ENCODE measurements at places on chromosomes 5 and 9.

GRCh38 chr9:89811886-89812450, 207.2 kb downstream of the GADD45G start:
- no peak for DNase-seq

DNA sequence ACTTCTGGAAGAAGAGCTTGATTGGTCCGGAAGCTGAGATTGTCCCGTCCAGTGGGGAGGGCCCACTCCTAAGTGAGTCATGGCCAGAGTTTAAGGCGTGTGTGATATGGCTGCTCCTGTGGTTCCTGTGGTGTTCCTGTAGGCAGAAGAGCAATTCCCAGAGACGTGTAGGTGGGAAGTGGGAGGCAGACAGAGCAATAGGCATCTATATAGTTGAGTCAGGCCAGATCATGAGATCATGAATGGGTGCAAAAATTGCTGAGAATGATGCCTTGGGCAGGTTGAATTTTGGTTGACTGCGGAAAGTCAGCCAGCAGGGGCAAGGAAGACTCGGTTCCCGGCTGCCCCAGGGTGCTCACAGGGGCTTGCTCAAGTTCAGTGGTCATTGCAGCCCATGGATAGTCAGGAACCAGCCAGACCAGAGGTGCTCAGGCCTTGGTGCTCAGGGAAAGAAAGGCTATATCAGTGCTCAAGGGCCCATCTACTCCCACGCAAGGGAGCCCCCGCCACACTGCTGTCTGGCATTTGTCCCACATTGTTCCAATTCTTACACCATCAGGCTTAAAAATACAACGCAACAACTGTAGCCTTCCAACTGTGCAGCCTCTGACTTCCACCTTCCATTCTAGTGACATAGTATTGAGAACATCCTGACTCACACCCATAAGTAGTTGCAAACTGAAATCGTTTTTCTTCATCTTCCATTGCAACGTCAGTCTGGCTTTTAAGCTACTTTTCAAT, 21.0 kb upstream of the GSN start:
- DNase-seq = no peak

- DNase-seq = no peak
Observed at GRCh38 chr9:13721481-13722235, 442.2 kb upstream of the MPDZ start.

DNA sequence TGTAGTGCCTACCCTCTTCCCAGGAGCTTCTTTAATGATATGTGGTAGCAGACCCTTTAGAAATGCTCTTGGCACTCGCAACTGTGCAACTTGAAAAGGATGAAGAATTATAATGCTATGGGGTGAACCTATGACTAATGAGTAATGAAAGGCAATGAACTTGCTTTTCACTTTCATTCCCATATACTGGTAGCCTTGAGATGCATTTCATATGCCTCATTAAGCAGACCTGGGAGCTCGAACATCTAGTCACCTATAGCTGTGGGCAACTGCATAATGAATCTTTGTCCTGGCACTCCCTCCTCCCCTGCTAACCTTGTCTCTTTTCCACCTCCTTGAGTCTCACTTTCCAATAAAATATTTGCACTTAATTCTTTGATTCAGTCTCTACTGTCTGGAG, 605.9 kb upstream of the DAB2 start:
- DNase-seq = no peak

DNA sequence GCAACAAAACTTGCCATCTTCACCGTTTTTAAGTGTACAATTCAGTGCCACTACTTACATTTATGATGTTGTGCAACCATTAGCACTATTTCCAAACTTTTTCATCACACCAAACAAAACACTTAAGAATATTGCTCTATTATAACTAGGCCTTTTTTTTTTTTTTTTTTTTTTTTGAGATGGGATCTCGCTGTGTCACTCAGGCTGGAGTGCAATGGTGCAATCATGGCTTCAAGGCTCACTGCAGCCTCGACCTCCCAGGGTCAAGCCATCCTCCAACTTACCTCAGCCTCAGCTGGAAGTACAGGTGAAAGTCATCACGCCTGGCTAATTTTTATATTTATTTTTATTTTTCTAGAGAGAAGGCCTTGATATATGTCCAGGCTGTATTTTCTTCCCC, 22.3 kb upstream of the LMNB1 start:
- DNase-seq = peak; percentile 16

- no peak for DNase-seq
Observed at GRCh38 chr5:130158036-130158435, 253.8 kb downstream of the CHSY3 start.

- no peak for DNase-seq
Observed at GRCh38 chr5:107218457-107219193, 452.1 kb downstream of the EFNA5 start.

DNA sequence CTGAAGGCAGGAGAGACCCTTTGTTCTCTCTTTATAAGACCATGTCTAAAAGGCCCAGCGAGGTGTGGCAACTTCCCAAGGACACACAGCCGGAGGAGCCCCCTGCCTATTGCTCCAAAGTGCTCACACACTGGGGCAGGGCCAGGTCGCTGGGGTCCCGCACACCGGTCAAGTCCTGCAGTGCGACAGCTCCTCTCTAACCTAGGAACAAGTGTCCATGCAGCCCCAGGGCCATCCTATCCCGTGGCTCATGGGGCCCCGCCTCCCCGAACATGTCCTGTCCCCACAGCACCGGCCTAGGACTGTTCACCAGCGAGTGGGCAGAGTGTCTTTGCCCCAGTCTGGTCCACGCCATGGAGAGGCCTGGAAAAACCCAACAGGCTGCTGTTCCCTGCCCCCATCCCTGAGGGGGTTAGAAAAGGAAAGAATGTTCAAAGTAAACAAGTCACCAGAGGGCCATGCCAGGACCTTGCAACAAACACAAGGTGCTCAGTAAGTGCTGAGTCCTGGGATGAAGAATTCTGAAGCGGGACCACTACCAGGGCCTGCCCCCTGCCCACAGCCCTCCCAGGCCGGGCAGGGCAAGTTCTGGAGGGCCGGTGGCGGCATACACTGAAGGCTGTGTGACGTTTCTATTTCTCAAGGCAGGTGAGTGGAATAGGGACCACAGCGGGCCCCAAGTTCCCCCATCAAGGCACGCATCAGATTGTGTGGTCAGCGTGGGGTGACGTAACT, 938 bp downstream of the NINJ1 start:
- DNase-seq = no peak

DNA sequence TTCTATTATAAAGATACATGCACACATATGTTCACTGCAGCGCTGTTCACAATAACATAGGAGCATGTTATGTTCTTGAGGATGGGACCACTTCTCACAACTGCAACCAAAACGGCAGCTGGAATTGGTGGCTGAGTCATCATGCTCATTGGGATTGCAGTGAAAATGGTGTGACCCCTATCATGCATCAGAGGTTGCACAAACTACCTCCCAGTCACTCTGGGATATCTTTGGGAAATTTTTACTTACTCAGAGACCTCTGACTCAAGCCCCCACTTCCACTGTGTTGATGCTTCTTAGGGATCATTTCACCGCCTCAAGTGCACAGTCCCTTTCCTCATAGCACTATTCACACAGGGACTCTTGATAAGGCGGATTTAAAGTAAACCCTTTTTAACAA, 474.1 kb downstream of the BNC2 start:
- DNase-seq = no peak

- DNase-seq = no peak
Observed at GRCh38 chr9:130639866-130640555, 24.4 kb upstream of the PRDM12 start.

- DNase-seq = no peak
Observed at GRCh38 chr5:62138607-62139006, 167.4 kb upstream of the KIF2A start.

DNA sequence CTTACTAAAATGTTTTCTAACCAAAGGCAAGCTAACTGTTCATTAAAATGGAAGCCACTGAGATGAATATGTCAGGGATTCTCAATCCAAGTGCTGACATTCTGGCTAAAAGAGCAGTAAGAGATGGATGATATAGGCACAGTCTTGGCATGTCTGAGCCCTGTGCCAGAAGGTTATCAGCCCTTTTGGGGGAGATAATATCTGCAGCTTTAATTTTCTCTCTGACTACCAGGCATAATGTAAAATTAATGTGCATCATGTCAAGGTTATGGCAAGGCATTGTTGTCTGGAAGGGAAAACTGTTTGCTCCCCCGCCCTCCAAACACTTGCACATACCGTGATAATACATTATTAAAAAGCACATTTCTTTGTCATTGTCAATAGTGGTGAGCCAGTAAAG, 609.8 kb downstream of the ZNF608 start:
- DNase-seq = no peak

GRCh38 chr5:62779010-62779422, 200.4 kb downstream of the LRRC70 start:
- peak; percentile 37 for DNase-seq

GRCh38 chr9:68626526-68626925, 78.5 kb upstream of the PIP5K1B start:
- peak; percentile 16 for DNase-seq

DNA sequence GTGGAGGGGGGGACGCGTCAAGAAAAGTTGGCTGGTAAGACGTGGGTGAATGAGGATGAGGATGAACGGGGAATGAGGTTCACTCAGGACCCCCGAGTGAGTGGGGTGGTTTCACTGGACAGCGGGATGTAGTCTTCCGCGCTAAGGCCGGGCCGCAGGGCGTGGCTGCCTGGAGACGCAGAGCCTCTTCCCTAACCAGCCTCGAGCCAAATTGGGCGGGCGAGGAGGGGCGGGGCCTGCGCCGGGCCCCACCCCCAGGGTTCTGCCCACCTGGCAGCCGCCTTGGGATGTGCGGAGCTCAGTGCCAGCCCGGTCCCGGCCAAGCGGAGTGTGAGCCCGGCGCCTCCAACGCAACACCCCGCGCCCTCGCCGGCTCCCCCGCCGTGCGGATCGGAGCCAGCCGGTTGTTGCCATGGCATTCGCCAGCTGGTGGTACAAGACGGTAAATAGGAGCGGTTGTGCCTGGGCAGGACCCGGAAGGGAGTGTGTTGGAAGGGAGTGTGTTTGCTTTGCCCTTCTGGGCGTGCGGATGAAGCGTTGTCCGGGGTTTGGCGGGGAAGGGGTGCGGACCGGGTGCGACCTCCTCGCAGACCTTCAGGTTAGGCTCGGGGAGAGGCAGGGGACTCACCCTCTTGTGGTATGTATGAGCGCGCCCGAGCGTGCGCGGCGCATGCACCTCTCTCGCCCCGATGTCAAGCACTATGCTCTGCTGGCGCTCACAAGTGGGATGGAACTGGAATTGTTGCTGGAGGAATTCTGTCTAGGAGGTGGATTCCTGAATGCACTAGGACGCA, 746 bp downstream of the CAST start:
- peak; percentile 60 for DNase-seq

GRCh38 chr9:124419832-124420489, 4.7 kb upstream of the PSMB7 start:
- DNase-seq = no peak

- DNase-seq = no peak
Observed at GRCh38 chr5:109645707-109646192, 44.0 kb upstream of the MAN2A1 start.

DNA sequence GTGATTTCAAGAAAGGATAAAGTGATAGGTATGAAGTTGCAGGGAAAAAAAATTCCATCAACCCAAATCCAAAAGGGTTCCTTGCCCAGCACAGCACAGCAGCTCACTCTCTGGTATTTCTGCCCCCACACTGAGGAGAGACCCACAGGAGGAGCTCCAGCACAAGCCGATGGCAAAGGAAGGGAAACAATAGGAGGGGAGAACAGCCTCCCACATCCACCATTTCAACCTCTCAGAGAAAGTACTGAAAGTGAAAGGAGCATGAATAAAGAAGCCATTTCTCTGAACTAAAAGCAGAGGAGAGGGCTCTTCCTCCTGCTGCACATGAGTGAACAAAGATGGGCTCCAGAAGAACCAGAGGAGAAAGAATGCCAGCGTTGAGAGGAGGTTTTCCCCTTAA, 54.9 kb upstream of the ZSWIM6 start:
- DNase-seq = no peak

GRCh38 chr9:119898316-119898715, 529.1 kb upstream of the BRINP1 start:
- no peak for DNase-seq

DNA sequence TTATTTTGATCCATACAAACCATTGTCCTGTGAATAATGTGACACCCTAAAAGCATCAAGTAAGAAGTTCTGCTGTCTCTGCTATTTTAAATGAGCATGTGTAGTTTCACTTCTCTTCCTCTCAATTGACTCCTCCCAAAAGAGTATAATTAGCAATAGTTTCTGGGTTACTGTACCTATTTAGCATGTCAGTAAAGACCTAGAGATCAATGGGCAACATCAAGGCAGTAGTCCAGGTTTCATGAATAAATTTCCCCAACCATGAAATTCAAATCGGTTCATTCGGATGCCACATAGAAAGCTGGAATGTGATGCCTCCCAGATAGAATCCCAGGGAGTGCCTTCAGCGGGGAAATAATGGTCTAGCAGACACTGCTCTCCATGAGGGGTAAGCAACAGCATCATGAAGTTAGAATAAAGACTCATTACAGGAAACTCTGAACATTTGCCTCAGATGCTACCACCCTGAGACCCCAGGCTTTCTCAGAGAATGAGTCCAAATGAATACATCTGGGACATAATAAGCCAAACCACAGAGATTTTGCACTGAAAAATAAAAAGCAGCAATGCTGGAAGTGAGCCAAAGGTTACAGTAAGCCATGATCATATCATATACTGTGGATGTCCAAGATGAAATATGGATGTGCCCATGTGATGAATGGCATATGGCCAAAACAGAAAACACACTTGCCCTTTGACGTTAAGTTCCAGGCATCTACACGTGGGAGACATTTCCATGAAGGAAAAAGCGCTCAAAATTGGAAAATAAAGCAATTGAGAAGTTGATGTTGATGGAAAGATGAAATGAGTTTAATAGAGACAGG, 1107.0 kb upstream of the SEMA6A start:
- no peak for DNase-seq

DNA sequence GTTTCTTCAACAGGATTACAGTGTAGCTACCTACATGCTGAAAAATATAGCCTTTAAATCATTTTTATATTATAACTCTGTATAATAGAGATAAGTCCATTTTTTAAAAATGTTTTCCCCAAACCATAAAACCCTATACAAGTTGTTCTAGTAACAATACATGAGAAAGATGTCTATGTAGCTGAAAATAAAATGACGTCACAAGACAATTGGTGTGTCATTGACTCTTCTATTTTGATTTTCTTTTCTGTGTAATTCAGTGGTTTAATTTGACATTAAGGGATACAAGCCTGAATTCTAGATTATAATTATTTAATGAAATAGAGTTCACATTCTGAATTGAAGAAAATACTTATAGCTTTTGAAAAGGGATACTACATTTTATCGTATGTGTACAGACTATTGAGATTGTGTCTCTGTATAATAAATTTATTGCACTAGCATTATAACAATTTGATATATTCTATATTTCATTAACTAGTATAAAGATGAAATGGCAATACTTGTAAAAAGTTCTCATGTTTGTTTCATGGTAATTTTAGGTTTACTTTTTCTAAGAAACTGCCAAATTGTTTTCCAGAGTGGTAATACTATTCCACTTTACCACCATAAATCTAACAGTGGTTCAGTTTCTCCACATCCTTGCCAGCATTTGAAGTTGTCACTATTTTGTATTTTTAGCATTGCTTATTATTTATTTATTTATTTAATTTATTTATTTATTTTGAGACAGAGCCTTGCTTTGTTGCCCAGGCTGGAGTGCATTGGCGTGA, 18.7 kb downstream of the ANXA1 start:
- DNase-seq = no peak

GRCh38 chr5:435961-436640, 6.9 kb upstream of the EXOC3 start:
- DNase-seq = no peak

GRCh38 chr5:10448754-10449360, 7.2 kb downstream of the ROPN1L start:
- DNase-seq = no peak
